T-helper 22 cell (primary cell): ENCODE measurements at places on chromosomes 16 and 17.
A peak's percentile ranks its signal among the peaks of the same experiment; 100 is the strongest.

- DNase-seq: no peak
These were observed 63.3 kb downstream of the HAPSTR1 start for GRCh38 chr16:9154567-9155410.

- no peak for DNase-seq
These were observed 14.9 kb upstream of the ARL6IP1 start for GRCh38 chr16:18816286-18816685.

DNA sequence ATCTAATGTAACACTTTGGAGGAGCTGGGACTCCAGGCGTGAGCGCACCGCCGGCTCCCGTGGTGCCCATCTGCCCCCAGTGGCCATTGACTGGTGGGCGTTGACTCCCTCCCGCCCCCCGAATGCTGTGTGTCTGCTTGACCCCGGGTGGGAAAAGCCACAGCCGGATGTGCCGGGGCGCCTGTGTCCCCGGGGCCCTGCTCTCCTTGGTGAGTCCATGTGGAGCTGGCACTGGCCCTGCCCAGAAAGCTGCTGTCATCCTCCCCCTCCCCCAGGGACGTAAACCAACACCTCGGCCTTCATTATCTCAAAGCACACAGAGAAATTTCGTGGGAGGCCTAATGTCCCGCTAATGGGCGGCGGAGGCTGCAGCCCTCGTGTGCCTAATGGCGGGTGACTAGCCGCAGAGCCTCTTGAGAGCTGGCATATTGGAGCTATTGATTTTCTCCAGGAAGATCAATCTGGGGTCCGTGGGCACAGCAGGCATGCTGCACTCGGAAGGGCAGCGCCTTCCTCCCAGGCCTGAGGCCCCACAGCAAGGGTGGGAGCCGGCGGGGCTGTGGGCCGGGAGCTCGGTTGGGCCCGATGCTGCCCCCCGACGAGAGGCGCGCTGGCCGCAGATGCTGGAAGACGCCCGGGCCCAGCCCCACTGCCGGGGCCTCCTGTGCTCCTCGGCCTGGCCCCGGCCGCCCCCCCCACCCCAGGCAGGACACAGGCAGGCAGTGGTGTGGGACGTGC is 4.0 kb upstream of the PERCC1 start:
- no peak for DNase-seq

GRCh38 chr17:57674894-57675293 is 70.2 kb downstream of the CCDC182 start:
- DNase-seq: no peak

- DNase-seq: no peak
These were observed 698 bp downstream of the ACBD4 start for GRCh38 chr17:45135978-45136791.

GRCh38 chr17:4509401-4509800 is 10.7 kb downstream of the SPNS2 start:
- DNase-seq: no peak

DNA sequence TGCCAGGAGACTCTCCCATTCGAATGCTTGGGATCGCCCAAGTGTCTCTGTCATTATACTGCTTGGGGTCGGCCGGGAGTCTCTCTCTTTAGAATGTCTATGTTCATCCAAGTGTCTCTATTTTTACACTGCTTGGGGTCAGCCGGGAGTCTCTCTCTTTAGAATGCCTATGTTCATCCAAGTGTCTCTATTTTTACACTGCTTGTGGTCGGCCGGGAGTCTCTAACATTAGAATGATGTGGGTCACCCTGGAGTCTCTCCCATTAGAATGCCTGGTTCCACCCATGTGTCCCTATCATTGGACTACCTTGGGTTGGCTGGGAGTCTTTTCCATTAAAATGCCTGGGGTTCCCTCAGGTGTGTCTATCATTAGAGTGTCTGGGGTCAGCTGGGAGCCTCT is 2230.4 kb downstream of the TP53TG3F start:
- no peak for DNase-seq

- no peak for DNase-seq
These were observed 35.8 kb downstream of the MAF start for GRCh38 chr16:79564671-79565107.

DNA sequence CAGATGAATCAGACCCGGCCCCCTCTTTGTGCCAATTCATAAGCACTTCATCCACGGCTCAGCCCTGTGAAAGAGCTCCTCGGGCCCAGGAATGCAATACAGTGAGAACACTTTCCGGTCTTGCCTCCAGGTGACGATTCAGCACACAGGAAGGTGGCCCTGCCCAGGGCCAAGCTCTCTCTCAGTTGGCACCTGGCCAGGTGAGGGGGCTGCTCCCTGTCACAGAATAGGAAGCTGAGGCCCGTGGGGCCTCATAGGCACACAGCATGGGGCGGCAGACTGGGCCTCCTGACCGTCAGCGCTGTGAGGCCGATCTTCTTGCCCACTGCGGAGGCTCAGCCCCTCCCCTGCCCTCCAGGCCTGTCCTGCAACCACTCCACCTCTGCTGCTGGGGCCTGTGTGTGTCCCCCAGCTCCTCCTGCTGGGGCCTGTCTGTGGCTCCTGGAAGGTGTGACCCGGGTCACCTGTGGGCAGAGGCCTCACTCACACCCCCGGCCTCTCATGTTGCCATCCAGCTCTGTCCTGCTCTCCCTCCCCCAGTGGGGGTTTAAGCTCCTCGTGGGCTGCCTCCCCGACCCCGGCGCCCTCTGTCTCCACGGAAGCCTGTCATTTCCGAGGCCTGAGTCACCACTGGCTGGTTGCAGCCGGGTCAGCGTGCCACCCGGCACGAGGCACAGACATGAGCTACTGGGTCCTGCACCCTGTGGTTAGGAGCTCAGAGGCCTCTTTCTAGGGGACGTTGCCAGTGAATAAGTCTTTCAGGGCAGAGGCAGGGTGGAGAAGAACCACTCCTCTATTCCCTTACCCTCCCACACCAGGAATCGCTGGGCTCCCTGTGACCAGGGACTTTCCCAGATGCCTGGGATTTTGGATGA is 114.4 kb downstream of the SEC14L1 start:
- DNase-seq: no peak

DNA sequence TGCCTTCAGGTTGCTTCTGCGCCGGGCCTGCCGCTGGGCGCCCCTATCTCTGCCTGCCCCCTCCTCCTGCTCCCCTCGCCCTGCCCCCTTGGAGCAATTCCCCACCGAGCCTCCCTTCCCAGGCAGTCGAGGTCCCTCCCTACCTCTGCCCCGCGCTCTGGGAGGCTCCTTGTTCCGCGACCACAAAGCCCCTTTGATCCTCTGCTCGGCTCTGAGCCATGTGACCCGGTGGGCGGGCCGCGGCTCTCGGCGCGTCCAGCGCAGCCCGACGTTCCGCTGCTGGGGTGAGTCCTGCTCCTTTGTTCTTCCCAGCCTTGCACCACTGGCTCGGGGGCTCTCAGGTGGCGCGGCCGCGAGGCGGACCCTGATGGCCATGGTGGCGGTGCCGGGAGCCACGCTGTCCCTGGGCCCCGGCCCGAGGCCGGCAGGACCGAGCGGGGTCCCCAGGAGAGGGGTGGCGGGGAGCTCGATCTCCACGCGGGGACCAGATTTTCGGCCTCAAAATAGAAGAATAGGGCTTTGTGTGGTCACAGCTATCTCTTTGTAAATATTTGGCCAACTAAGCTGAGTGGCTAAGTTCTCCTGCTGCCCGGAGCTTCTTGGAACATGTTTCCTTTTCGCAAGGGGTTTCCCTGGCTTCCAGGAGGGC is 310.6 kb downstream of the SEC14L1 start:
- DNase-seq: peak; percentile 65

- DNase-seq: peak; percentile 76
These were observed 1.5 kb downstream of the HCFC1R1 start for GRCh38 chr16:3022208-3022683.

DNA sequence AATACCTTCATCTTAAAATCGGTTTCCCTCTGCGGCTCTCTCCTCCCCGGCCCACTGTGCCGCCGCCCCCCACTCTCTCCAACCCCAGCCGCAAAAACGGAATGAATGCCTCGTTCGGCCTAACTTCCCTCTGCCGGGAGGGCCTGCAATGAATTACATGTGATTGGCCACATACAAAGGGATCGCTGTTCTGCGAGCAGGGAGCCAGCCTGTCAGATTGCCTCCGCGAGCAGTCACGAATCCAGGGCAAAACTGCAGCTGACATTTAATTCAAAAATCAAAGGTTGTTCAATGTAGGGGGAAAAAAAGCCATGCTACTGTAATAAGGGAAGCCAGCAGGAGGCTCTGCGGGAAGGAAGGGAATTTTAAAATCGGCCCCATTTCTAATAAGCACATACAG is 84.9 kb downstream of the TBC1D16 start:
- no peak for DNase-seq

- no peak for DNase-seq
These were observed 655 bp downstream of the HIRIP3 start for GRCh38 chr16:29994600-29995323.

DNA sequence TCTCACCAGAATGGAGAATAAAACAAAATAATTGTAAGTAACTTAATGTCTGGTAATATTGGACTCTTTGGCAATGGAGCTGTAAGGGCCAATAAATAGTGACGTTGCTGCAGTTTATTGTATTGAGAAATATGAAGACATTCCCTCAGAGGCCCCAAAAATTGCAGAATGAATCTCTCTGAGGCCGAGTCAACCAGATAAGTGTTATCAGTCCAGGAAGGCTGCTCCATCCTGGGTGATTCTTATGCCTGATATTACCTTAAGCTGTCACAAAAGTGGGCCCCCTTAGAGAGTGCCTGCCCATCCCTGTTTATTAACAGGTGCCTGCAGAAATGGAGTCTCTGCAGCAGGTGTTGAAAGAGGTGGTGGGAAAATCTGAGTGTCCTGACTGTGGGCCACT is 219.2 kb downstream of the HS3ST4 start:
- DNase-seq: no peak

DNA sequence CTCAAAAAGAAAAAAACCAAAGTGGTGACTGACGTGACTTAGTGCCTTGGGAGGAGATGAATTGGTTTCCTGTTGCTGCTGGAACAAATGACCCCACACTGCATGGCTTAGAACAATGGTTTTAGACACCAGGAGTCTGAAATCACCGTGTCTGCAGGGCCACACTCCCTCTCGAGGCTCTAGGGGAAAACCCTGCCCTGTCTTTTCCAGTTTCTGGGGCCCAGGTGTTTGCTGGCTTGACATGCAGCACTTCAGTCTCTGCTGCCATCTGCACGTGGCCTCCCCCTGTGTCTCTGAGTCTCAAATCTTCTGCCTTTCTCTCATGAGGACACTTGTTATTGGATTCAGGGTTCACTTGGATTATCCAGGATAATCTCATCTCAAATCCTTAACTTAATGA is 323.8 kb upstream of the TNRC6C start:
- no peak for DNase-seq

GRCh38 chr17:30151471-30151870 is 34.9 kb downstream of the NSRP1 start:
- DNase-seq: no peak

DNA sequence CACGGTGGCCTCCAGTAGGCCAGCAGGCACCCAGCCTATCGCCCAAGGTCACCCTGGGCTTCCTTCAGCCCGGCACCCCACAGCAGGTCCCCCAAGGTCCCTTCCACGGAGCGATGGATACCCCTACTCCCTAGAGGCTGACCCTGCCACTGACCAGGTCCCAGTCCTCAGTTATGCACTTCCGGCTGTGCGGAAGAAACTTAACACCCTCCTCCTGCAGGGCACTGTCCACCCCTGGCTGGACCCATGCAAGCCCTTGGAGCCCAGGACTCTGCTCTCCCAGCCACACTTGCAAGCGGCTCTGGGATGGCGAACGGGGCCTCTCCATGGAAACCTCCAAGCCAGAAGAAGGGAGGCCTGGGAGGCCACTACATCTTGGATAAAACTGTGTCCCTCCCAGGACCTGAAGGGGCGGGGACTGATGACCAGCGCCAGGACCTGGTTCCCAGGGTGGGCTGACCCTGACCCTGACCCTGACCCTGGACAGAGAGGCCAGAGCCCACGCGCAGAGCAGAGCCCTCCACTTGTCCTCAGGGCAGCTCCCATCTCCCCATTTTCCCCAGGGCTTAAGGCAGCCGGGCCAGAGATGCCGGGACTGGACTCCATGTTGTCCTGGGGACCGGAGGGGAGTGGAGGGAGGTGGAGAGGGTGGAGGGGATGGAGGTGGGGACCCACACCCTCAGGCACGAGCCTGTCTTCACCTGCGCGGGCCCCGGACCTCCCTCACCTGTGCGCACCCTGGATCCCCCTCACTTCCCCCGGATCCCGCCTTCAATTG is 734 bp downstream of the CEP131 start:
- DNase-seq: no peak

GRCh38 chr17:9002227-9002605 is 19.1 kb upstream of the NTN1 start:
- DNase-seq: no peak

DNA sequence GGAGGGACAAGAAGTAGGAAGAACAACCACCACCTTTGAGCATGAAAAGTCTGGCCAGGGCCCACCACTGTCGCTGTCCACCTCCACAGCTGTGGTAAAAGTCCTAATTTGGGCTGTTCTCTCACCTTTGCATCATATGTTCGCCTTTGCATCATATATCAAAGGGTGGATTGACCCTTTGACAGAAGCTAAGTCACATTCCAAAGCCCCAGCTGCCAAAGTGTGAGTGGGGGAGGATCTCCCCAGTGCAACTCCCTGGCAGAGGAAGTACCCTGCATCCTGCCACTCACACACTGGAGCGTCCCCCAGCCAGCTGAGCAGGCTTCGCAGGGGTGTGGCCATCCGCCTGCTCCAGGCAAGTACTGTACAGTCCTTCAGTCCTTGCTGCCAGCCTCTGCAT is 12.7 kb upstream of the SPECC1 start:
- DNase-seq: no peak

- DNase-seq: no peak
These were observed 1470.1 kb upstream of the GOT2 start for GRCh38 chr16:60204181-60204580.

- no peak for DNase-seq
These were observed at the start of gene CMTM2 for GRCh38 chr16:66578651-66579531. TSS of gene CMTM2 (plus strand) at chr16:66579463. CDS start at chr16:66579608, 145 bp downstream.

- DNase-seq: no peak
These were observed 54.4 kb upstream of the ICAM2 start for GRCh38 chr17:64074704-64075426.

DNA sequence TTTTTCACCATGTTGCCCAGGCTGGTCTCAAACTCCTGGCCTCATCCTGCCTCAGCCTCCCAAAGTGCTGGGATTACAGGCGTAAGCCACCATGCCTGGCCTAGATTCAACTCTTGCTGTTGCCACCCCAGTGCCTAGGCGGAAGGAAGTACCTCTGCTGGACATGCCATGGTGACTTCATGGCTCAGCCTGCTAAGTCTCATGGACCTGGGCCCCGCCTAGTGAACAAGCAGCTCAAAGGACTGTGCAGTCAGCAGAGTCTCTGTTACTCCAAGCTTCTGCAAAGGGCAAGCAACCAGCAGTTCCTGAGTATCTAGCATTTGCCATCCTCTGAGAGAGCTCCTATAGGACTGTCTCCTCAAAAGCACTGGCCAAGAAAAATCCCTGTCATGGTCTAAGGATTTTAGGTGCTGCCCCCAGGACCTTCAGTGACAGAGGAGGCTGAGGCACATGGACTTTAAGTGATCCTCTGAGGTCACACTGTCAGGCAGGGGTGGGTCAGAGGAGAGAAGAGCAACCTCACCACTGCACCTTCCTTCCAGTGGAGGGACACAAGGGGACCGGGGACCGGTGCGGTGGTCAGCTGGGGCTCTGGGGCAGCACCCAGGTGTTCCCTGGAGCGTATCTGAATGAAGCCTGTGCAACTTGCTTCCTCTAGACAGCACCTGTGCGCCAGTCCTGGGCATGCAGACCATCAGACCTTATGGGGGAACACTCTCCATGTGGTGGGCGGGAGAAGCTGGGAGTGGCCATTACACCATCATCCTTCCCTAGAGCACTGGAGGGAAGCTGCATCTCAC is 71.3 kb downstream of the IL21R start:
- DNase-seq: no peak

- DNase-seq: peak; percentile 51
These were observed 105.4 kb downstream of the TRIM37 start for GRCh38 chr17:59001158-59001814.
